ENCODE measurements at places on chromosomes 6 and 20. TPM values are rescaled to one million over a fixed set of nuclear protein-coding genes. Genes with fewer than 3 reads are reported as not detected.

DNA sequence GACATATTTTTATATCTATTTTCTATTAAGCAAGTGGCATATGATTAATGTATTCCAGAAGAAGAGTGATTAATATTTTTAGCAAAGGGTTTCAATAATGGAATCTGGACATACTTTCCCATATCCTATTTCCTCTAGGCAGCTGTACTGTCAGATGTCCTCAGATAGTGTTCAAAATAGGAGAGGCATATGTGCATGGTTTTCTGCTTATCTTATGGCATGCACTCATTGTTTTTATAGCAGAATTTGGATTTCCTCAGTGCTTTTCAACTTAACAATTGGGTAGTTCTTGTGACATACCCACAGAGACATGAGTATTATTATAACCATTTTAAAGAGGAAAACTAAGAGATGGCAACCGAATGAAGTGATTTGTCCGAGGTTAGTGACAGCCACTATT lies 12.6 kb upstream of the SLC17A5 start:
- no peaks in the 10 kb centered on the region for H3K27me3 ChIP-seq
- H3K4me3 ChIP-seq: no peak overlapping the region
- DNase-seq: no peak
- H3K36me3 ChIP-seq: no peaks in the 10 kb centered on the region

GRCh38 chr6:145517492-145517891 lies 217.8 kb downstream of the EPM2A start:
- H3K36me3 ChIP-seq: no peaks in the 10 kb centered on the region
- no peak overlapping the region for H3K4me3 ChIP-seq
- no peaks in the 10 kb centered on the region for H3K27me3 ChIP-seq
- no peak for DNase-seq

GRCh38 chr6:13666194-13667105 lies 45.2 kb downstream of the RANBP9 start:
- H3K4me3 ChIP-seq: no peak overlapping the region
- DNase-seq: no peak
- no peaks in the 10 kb centered on the region for H3K27me3 ChIP-seq
- peak overlapping the region; percentile 7 for H3K27ac ChIP-seq
- H3K4me1 ChIP-seq: peaks cover 44% of the 10 kb centered on the region

GRCh38 chr20:47792021-47792618 lies 6.8 kb upstream of the SULF2 start:
- H3K27me3 ChIP-seq: no peaks in the 10 kb centered on the region
- H3K27ac ChIP-seq: peak overlapping the region; percentile 95
- H3K36me3 ChIP-seq: 0 out of 2 replicates have a peak, but pooled peaks cover 4% of the 10 kb centered on the region
- DNase-seq: peak; percentile 77
- peaks cover 90% of the 10 kb centered on the region for H3K4me1 ChIP-seq

- no peaks in the 10 kb centered on the region for H3K36me3 ChIP-seq
- peaks cover 15% of the 10 kb centered on the region for H3K27me3 ChIP-seq
- no peak for DNase-seq
- H3K4me3 ChIP-seq: peak overlapping the region; percentile 54
These were observed 702 bp downstream of the ETV7 start for GRCh38 chr6:36386495-36387439.

GRCh38 chr20:40294747-40295146 lies 394.3 kb downstream of the MAFB start:
- H3K27ac ChIP-seq: no peak overlapping the region
- no peak for DNase-seq
- H3K36me3 ChIP-seq: no peaks in the 10 kb centered on the region

DNA sequence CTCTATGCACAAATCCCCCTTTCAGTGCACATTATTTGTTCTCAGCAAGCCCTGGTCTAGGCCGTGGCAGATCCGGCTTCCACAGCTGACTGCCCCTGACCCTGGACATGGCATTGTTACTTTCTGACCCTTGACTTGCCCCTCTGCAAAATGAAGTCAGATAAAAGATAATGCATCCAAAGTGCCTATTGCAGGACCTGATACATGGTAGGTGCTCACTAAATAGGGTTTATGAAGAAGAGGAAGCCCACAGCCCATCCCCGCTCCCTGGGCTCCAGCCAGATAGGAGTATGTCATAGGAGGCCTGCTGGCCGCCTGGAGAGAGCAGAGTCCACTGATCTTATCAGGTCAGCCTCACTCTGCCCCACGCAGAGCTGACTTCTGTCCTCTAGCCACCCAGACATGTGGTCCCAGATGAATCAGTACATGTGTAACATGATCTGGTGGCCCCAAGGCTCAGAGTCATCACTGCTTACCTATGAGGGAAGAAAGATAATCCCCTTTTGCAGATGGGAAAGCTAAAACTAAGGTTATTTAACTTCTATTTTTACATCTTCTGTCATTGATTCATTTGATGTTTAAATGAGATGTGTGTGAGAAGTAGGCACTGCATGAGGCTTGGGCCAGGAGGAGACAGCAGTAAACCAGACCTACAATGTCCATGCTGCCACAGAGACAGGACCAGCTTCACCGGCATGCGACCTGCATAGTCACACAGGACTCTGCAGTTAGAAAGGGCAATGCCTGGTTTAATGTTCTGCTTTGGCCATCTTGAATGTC lies 20.4 kb downstream of the MAFB start:
- no peaks in the 10 kb centered on the region for H3K4me1 ChIP-seq
- H3K36me3 ChIP-seq: no peaks in the 10 kb centered on the region
- H3K4me3 ChIP-seq: no peak overlapping the region
- peaks cover 6% of the 10 kb centered on the region for H3K27me3 ChIP-seq
- no peak overlapping the region for H3K27ac ChIP-seq
- DNase-seq: no peak

DNA sequence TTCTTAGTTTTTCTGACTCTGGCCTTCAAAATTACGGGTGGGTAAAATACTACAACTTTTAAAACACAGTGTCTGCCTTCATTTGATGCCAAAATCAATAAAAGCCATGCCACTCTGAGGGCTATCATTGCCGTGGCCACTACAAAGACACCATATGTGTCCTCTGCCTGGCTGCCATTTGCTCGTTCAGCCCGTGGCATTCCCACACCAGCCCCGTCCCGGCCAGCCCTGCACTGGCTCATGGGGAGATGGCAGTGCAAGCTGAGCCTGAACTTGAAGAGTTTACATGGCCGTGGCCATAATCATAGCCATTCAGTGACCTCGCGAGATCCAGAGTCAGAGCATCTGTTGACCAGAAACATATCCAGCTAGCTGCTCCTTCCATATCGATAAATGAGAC lies 79.2 kb downstream of the SMOC2 start:
- H3K27ac ChIP-seq: no peak overlapping the region
- H3K27me3 ChIP-seq: peaks cover 82% of the 10 kb centered on the region
- no peak overlapping the region for H3K4me3 ChIP-seq
- no peak for DNase-seq
- H3K36me3 ChIP-seq: no peaks in the 10 kb centered on the region

GRCh38 chr6:62980724-62981123 lies 230.5 kb upstream of the FKBP1C start:
- no peak overlapping the region for H3K4me3 ChIP-seq
- no peak overlapping the region for H3K27ac ChIP-seq
- DNase-seq: no peak
- H3K36me3 ChIP-seq: no peaks in the 10 kb centered on the region
- H3K27me3 ChIP-seq: no peaks in the 10 kb centered on the region

Gene TFAP2B
- total RNA-seq: not detected

DNA sequence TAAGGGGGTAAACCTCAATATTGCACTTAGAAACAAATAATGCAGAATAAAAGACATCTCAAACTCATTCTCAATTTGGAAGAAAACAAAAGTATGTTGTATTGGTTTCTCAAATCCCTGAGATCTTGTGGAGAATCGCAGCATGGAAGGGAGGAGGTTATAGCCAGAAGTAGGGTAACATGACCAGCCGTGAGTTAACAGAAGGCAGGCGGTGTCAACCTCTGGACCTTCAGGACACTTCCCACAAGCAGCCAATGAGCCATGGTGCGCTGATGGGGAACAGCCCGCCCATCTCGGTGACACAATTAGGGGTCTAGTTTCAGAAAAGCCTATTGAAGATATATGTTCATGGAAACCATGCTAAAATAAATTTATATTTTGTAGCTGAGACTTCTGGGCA lies 98.4 kb downstream of the ALDH8A1 start:
- no peaks in the 10 kb centered on the region for H3K27me3 ChIP-seq
- no peak for DNase-seq
- H3K4me3 ChIP-seq: no peak overlapping the region
- H3K27ac ChIP-seq: no peak overlapping the region
- H3K36me3 ChIP-seq: no peaks in the 10 kb centered on the region
- no peaks in the 10 kb centered on the region for H3K4me1 ChIP-seq

DNA sequence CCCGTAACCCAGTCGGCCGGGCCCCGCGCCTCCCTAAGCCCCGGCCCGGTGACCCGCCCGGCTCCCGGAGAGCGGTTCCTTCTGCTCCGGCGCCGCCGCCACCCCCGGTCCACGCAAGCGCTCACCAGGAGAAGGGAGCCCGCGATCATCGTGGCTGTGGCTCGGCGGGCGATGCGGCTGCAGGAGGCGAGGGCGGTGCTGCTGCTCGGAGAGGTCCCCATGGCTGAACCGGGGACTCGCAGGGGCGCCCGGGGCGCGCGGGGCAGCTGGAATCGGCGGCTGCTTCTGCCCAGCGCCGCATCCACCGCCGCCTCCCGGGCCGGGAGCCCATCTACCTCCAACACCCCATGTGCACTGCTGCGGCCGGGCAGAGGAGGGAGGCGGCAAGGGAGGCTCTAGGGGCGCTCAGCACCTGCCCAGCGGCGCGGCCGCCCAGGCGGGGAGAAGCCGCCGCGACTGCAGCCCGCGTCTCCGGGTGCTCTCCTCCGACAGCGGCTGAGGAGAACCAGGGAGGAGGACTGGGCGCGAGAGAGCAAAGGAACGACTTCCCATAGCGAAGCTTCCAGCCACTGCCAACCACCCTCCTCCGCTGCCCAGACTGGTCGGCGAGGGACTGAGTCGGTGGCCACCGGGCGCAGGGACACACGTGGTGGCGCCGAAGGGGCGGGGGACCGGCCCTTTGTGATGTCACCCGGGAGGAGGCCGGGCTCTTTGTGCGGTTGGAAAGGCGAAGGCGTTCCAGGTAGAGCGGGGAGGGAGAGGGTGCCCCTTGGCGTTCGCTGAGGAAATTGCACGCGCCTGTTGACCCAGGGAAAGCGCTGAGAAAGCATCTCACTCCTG lies at the start of gene TNFRSF21:
Gene TNFRSF21, minus strand, starts transcription at position 615 of the 840 bp plus-strand sequence. Its CDS starts 394 bp downstream, at position 221.
- peak within 1 kb of the TSS; percentile 90 for H3K27ac ChIP-seq
- peaks cover 32% of the 10 kb centered on the region for H3K4me1 ChIP-seq
- H3K4me3 ChIP-seq: peak within 1 kb of the TSS; percentile 91
- no peaks in the 10 kb centered on the region for H3K27me3 ChIP-seq
- peak; percentile 95 for DNase-seq
- peaks cover 41% of the 10 kb centered on the region for H3K36me3 ChIP-seq

DNA sequence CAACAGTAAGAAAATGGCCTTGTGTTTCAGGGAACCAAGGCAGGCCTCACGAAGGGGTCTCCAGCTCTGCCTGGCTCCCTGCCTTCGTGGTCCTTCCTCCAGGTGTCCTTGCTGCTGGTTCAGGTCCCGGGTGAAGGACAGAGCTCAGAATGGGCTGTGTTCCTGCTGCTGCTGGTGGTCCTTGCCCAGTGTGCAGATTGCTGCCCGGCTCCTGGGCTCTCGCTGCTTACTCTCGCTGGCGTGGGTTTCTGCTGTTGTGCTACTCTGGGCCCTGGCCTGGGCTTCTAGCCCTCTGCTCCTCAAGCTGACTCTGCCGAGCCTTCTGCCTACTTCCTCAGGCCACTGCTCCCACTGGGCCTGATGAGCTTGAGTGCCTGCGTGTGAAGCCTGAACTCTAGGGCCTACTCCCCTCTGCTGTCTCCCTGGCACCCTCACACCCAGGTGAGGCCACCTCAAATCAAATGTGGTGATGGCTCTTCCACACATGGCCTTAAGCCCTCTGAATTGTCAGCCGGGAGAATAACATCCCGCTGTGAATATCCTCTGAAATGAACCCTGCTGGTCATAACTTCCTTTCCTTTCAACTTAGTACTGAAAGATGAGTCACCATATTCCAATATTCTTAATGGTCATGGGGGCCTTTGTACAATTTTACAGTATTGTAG lies 171.6 kb downstream of the FOXC1 start:
- H3K27ac ChIP-seq: no peak overlapping the region
- no peak overlapping the region for H3K4me3 ChIP-seq
- no peak for DNase-seq
- H3K36me3 ChIP-seq: no peaks in the 10 kb centered on the region
- no peaks in the 10 kb centered on the region for H3K27me3 ChIP-seq

Gene RPL10A
- 1,335 TPM for total RNA-seq

DNA sequence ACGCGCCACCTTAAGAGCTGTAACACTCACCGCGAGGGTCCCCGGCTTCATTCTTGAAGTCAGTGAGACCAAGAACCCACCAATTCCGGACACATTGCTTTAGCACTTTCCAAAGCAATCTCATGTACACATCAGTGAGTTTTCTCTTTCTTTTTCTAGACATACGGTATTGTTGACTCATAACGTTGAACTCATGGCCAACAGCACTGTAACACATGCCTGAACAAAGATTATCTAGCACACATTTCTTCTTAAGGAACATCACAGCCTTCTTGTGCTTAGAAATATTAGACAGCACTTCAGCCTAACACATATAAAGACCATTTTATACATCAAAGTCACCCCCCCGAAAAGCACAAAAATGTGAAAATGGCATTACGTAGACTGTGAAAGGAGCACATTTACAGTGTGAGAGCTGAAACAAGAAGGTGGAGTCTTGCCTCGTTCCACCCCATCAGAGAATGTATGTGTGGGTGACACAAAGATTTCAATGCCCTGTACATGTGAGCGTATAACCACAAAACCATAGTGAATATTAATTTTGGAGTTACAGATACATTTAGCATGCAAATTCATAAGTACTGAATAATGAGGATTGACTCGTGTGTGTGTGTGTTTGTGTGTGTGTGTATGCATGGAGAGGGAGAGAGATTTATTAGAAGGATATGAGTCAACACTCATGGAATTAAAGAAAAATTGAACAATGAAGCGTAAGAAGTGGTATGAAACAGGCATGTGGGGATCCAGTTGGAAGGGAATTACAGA lies 134.1 kb downstream of the FAM83B start:
- H3K27ac ChIP-seq: peak overlapping the region; percentile 55
- H3K4me3 ChIP-seq: no peak overlapping the region
- H3K27me3 ChIP-seq: no peaks in the 10 kb centered on the region
- H3K4me1 ChIP-seq: no peaks in the 10 kb centered on the region
- H3K36me3 ChIP-seq: no peaks in the 10 kb centered on the region
- peak; percentile 35 for DNase-seq

DNA sequence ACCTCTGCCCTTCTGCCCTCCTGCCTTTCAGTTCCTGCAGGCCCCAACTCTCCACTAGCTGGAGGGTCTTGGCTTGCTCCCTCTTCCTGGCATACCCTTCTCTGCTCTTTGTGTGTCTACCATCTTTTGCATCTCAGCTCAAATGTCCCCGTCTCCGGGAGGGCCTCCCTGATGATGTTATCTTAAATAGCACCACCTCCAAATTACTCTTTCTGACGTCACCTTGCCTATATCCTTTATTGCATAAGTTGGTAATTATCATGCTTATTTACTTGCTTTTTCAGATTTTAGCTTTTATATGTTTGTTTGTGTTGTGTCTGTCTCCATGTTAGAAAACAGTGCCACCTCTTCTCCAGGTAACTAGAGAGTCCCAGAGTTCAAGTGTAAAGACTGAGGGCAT lies 36.0 kb upstream of the FYN start:
- H3K4me3 ChIP-seq: no peak overlapping the region
- H3K27me3 ChIP-seq: no peaks in the 10 kb centered on the region
- H3K27ac ChIP-seq: no peak overlapping the region
- DNase-seq: no peak
